ENCODE measurements at places on chromosomes 4 and X. TPM values are rescaled to one million over a fixed set of nuclear protein-coding genes. Genes with fewer than 3 reads are reported as not detected.

DNA sequence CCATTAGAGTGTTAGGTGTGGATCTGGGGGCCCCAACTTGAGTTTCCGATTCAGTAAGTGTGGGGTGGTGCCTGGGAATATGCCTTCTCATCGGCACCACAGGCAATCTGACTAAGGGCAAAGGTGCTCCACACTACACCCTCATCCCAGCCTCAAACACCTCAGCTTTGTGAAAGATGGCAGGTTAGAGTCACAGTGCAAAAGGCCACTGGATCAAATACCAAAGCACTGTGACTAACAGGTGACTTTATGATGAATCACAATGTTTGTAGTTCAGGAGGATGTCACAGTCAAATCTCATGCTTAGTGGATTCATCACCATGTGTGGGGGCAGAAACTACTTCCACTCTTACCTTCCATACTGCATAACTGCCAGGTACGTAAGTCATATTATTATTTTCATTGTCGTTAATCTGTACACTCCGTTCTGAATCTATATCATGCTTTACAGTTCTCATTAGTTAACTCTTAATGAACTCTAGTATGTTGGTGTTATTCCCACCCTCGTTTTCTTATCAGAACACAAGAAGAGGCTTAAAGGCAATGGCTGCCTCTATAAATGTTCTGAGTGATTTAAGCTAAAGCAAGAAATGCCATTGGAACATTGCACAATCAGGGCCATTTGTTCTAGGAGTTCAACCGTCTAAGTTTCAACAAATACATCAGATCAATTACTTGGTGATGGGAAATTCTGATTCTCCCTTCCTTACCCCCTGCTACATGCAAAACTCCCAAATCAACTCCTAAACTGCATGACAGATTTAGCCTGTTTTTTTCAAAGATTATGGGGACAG is 50.2 kb downstream of the PRKG2 start:
- peak; percentile 90 for DNase-seq
- H3K4me1 ChIP-seq: no peaks in the 10 kb centered on the region
- H3K27ac ChIP-seq: no peak overlapping the region
- no peaks in the 10 kb centered on the region for H3K27me3 ChIP-seq
- peak overlapping the region; percentile 3 for H3K4me3 ChIP-seq

DNA sequence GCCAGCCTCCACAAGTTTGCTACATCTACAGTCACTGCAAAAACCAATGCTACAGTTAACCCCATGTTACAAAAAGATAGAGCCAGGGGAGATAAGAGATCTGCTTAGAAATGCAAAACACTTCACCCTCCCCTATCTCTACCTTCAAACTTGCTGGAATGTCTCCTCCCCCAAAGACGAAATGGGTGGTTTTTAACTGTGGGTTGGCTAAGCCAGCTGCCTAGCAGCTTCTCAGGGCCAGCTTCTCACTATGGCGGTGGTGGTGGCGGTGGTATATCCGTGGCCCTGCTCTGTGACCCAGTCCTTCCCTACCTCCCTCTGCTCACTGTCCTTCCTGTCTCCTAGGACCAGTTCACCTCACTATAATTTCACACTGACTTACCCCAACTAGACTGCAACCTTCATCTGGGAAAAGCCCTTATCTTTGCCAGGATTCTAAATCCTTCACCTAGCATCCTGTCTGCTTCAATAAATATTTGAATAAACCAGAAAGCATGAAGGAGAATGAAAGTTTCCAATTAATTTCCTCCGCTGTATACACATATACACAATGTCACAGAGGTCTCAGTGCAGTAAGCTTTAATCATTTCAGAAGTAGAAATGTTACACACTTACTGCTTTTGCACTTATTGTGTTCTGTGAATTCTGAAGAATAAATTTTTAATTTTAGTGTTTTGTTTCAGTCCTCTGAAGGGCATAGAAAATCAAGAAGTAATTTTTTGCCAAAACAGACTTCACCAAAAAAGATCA is 46.3 kb downstream of the SH3KBP1 start:
- H3K4me1 ChIP-seq: no peaks in the 10 kb centered on the region
- H3K36me3 ChIP-seq: no peaks in the 10 kb centered on the region
- no peak overlapping the region for H3K4me3 ChIP-seq
- H3K27me3 ChIP-seq: no peaks in the 10 kb centered on the region

DNA sequence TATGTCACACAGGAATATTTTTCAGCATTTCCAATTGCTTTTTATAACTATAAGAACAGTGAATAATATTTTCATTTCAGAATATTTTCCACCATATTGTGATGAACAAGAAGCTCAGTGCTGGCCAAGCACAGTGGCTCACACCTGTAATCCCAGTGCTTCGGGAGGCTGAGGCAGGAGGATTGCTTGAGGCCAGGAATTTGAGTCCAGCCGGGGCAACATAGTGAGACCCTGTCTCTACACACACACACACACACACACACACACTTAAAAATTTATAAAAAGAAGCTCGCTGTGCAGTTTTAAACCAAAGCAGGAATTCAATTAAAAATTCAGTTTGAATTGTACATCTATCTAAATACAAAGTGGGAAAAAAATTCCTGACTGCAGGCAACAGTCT is 3.2 kb downstream of the ZFYVE28 start:
- no peaks in the 10 kb centered on the region for H3K27me3 ChIP-seq
- H3K4me3 ChIP-seq: peak overlapping the region; percentile 74
- H3K4me1 ChIP-seq: peaks cover 29% of the 10 kb centered on the region

DNA sequence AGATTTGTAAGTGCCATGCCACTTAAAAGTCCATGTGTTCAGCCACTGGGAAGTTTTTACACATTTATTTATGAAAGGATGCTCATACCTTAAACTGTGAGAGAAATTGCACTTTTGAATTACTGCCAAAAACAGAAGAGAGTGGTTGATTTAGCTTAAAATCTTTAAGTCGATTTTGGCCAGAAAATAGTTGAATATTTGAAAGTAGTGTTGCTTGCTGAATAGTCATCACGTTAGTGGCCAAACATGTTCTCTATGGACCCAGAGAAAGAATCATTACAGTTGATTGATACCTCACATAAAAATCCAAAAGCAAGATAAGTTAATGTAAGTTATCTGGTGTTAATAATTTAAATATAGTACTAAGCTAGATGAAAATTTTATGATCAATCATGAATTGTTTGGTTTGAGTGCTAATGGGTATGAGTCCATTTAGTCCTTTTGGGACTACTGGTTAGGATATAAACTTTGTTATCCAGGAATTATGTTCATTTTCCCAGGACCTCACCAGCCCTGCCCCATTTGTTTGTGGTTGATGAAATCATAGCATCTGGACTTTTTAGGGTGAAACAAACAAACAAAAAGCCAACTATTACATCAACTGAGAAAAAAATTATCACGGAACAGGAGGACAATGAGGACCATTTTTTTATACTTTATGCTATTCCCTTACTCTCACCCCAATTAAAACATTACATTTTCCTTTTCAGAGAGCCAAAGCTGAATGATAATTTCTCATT is 6.3 kb downstream of the GIMD1 start:
- H3K27me3 ChIP-seq: no peaks in the 10 kb centered on the region
- H3K27ac ChIP-seq: no peak overlapping the region
- H3K36me3 ChIP-seq: no peaks in the 10 kb centered on the region

- H3K4me1 ChIP-seq: peaks cover 9% of the 10 kb centered on the region
- H3K27me3 ChIP-seq: no peaks in the 10 kb centered on the region
- H3K4me3 ChIP-seq: peak overlapping the region; percentile 58
- peak overlapping the region; percentile 75 for H3K27ac ChIP-seq
These were observed 1.0 kb upstream of the RELL1 start for GRCh38 chr4:37687194-37687562.

- H3K27me3 ChIP-seq: no peaks in the 10 kb centered on the region
- DNase-seq: no peak
- H3K36me3 ChIP-seq: no peaks in the 10 kb centered on the region
- no peaks in the 10 kb centered on the region for H3K4me1 ChIP-seq
- H3K4me3 ChIP-seq: no peak overlapping the region
- no peak overlapping the region for H3K27ac ChIP-seq
These were observed 7.7 kb upstream of the THOC2 start for GRCh38 chrX:123740536-123740935.

HTN1 gene
- not detected for total RNA-seq

DCAF12L2 gene
- not detected for total RNA-seq

Data from Panc1 (cell line).